ENCODE measurements at places on chromosomes 6 and 20. TPM values are rescaled to one million over a fixed set of nuclear protein-coding genes. Genes with fewer than 3 reads are reported as not detected.

Gene PSORS1C1
- total RNA-seq, result 0.26 TPM

- no peak for DNase-seq
These were observed 223.2 kb downstream of the PRL start for GRCh38 chr6:22073516-22074198.

DNA sequence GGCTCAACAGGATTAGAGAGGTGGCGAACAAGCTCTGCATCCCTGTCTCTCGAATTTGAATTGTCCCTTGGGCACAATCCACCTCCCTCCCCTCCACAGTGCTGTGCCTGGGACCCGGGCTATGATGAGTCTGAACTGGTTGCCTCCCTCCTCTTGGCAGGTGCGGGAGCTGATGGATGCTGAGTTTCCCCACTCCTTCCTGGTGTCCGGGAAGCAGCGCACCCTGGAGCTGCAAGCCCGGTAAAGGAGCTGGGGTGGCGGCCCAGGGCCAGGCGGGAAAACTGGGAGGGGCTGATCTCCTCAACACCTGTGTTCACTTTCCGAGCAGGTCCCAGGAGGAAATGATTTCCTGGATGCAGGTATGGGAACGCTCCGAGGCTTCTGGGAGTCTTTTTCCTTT is 14.9 kb downstream of the FGD2 start:
- no peak for DNase-seq

DNA sequence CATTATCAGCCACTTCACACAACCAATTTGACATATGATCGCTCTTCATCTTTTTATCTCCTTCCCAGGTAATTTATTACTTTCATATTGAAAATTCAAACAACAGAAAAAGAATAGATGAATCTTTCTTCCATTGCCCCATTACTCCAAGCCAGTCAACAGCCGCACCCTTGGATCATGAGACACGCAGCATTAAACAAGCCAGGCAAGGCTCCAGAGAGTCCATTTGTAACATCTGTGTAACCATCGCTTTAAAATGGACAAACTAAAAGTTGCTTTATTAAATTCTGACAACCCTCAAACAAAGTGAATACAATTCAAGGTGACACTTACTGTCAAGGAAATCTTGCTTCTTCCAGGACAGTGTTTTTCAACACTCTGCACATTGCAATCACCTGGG is 200.3 kb downstream of the EPM2A start:
- no peak for DNase-seq

DNA sequence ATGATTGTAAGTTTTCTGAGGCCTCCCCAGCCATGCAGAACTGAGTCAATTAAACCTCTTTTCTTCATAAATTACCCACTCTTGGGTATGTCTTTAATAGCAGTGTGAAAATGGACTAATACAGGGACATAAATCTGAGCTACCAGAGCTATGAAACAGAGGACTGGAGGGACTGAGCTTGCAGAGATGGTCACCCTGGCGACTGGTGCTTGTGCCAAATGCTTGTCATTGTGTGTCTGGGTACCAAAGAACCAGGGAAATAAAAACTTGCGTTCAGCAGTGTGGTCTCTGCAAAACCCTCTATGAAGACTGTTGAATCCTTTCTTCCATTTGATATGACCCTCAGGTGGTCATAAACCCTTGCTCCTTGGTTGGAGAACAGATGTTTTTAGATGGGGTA is 105.1 kb upstream of the PRL start:
- DNase-seq, result no peak

Gene TSBP1
- not detected for total RNA-seq

Data from activated T-helper 1 cell treated with anti-CD3 and anti-CD28 coated beads, Interleukin-12 subunit alpha, Interleukin-12 subunit beta, Interleukin-2, Interleukin-4 antibody, amounts not matched to agents 30 ng/mL and 10 ng/mL and 1 ng/mL, durations not matched to agents 14 hours and 24 hours and 36 hours (primary cell).